ENCODE measurements at places on chromosomes 13 and 19. TPM values are rescaled to one million over a fixed set of nuclear protein-coding genes. Genes with fewer than 3 reads are reported as not detected.

Gene DUXA
- total RNA-seq: not detected

Gene SLC10A2
- total RNA-seq: not detected

Gene RPL28
- 2,206 TPM for total RNA-seq

Gene FBXO27
- total RNA-seq: 0.84 TPM

Gene PROZ
- not detected for total RNA-seq

Gene SELENOV
- total RNA-seq: not detected

Gene CCDC194
- 2.4 TPM for total RNA-seq

Gene KIR3DL2
- 0.64 TPM for total RNA-seq

Gene AMER2
- total RNA-seq: not detected

Gene TMEM272
- not detected for total RNA-seq

Gene PRTN3
- total RNA-seq: not detected
